ENCODE measurements at places on chromosomes 16 and 17. TPM values are rescaled to one million over a fixed set of nuclear protein-coding genes. Genes with fewer than 3 reads are reported as not detected.

DNA sequence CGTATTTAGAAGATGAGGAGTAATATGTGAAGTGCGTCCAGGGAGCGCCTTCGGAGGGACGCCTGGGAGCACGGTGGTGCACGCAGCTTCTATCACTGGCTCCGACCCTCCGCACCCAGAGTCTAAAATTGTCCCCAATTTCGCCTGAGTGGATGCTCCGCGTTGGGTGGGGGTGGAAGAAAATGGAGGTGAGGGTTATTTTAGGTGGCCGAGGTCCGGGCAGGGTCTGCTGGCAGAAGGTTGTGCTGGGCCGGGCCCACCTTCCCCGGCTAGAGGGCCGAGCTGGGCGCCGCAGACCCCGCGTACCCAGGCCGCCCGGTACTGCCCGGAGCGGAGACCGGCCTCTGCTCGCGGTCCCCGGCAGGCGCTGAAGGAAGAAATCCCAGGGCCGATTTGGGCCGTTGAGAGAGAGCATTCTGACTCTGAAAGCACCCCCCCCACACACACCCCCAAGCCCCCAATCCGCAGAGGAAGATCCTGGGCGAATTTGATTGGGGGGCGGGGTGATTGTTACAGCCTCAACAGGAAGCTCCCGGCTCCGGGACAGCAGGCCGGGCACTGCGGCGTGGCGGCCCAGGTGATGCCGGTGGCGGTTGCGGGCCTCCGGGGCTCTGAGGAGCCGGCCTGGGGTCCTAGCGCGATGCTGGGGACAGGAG lies 3.0 kb downstream of the BAHCC1 start:
- DNase-seq: peak; percentile 84

GRCh38 chr16:81437865-81438264 lies 6.7 kb upstream of the CMIP start:
- no peak for DNase-seq

GRCh38 chr17:352421-353212 lies at the start of gene RPH3AL:
RPH3AL (minus strand) TSS chr17:352807; CDS start chr17:327543, 25,264 bp downstream.
- DNase-seq: peak; percentile 71

- no peak for DNase-seq
These were observed 41.8 kb downstream of the TANGO6 start for GRCh38 chr16:68884861-68885720.

DNA sequence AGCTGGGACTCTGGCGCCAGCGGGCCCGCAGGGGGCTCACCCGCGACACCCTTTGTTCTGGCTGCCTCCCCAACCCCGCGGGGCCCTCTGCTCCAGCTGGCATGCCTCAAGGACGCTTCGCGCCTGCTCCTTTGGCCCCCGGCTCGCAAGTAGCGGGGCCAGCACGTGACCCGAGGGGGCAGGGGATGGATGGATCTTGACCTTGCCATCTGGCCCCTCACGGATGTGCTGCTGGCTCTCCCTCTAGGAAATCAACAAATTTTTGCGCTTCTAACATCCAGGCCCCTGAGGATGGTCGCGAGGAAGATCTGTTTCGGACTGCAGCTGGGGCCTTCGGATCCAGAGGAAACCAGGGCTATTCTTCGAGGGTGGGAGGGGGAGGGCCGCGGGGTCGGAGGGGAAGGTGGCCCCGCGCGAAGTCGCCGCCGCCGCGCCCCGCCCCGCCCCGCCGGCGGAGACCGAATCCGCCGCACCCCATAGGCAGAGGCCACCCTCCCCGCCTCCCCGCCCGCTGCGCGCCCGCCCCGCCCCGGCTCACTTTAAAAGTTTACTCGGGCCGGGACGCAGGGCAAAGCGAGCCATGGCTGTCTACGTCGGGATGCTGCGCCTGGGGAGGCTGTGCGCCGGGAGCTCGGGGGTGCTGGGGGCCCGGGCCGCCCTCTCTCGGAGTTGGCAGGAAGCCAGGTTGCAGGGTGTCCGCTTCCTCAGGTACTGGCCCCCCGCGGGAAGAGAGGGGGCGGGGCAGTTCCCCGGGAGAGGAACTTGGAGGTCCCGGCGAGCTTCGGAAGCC lies at the start of gene ACSF2:
TSS of gene ACSF2 (plus strand) at position 537 of the 790 bp plus-strand sequence. CDS start at position 581, 44 bp downstream.
- peak; percentile 92 for DNase-seq

- peak; percentile 83 for DNase-seq
These were observed at the start of gene HOXB13 for GRCh38 chr17:48728232-48729231. HOXB13 (minus strand) TSS chr17:48728750; CDS start chr17:48728593, 157 bp downstream.

DNA sequence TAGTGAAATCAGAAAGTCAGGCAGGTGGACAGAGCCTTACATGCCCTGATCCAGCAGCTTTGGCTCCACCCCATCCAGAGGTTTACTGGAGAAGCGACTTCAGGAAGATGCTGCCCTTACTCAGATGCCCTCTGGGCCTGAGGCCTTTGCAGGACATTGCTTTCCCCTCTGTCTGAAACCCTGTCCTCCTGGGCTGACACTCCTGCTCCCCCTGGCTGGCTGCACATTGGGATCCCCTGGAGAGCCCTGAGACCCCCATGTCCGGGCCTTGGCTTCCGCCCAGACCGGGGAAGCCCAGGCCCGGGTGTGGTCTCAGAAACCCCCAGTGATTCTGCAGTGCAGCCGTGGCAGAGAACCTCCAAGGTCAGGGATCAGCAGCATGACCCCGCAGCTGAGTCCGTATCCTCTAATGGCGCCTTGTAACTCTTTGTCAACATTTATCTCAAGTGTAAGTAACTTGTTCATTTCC lies 36.6 kb downstream of the BCO1 start:
- peak; percentile 30 for DNase-seq

DNA sequence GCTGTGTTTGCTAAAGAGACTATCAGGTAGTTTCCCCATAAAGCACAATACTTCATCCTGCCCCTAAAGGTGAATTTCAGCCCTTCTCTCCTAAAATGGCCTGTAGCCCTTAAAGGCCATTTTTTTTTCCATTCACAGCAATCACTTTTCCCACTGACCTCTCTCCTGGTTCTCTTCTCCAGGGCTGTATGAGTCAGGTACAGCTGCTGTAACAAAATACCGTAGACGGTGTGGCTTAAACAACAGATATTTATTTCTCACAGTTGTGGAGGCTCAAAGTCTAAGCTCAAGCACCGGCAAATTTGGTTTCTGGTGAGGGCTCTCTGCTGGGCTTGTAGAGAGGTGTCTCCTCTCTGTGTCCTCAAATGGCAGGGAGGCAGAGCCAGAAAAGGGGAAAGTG lies 44.7 kb downstream of the ZNF18 start:
- DNase-seq: no peak

DNA sequence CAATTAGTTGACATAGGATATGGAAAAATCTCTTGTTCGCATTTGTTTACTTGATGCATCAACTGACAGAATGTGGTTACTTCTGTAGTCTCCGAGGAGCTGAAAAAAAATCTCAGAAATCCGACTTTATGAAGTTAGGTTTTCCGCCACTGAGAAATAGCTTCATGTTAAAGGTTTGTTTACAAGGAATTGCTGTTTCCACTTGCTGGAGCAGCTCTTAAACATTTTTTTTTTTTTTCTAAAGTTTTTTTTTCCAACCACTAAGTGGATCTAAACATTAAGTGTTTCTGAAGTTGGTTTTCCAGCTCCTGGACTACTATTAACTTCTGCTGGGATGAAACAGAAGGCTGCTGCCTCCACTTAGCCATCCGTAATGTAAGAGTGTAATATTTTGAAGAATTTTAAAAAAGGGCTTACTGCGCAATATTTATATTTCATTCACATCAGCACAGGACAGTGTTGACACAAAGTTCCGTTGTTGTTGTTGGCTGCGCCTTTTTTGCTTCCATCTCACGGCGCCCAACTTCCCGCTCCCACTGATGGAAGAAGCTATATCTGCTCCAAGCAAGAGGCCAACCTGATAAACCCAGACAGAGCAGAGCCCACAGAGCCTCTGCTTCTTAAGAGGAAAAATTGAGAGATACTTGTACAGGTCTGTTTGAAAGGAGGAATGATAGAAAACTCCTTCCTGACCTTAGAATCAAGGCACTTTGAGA lies 167.7 kb upstream of the KCNJ16 start:
- no peak for DNase-seq

DNA sequence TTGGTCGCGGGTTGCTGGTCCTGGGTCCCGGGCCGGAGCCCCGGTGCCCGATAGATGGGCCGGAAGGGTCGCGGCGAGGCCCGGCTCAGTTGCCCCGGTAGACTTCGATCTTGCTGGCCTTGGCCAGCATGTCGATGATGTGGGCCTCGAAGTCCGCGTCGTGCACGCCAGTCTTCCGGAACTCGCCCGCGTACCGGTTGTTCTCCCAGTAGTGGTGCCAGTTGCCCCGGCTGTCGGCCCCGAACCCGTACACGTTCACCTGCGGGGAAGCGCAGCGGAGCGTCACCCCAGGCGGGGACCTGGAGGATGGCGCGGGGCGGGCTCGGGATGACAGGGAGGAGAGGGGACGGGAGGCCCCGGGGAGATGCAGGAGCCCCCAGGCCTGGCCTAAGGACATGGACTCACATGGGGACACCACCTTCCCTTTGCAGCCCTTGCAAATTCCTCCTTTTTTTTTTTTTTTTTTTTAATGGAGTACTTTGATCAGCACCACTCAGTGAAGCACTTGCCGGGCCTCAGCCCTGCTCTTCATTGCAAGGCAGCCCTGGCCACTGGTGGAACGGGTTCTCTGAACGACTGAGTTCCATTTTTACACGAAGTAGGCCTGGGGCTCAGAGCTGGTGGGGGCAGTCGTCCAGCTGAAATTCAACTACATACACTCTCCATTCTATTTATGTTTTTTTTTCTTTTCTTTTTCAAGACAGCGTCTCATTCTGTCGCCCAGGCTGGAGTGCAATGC lies 35.1 kb downstream of the DDX19A start:
- DNase-seq: no peak

DNA sequence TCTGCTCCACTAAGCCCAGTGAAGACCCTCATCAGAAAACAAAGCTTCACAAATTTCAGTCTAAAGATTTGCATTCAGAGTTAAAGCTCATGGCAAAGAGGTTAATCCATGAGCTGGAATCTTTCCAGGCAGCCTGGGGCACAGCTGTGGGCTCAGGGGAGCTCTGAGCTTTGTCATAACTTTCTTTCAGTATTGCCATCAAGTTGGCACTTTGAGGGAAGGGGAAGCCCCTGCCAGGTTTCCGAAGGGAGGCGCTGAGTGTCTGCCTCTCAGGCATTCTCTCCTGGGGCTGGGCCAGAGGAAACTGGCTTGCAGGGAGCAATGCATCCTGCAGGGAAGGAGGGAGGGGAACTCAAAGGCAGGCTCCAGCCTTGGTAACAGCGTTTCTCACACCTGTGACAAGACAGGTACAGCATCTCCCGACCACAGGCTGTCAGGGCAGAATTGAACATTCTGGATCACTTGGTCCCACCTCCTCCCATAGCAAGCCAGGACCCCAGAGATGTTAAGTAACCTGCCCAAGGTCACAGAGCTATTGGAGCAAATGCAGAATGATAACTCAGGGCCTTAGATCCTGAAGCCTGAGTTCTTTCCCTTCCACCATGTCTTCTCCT lies 3.9 kb downstream of the LPO start:
- DNase-seq: peak; percentile 73

GRCh38 chr17:81090361-81091136 lies 55.6 kb downstream of the BAIAP2 start:
- DNase-seq: peak; percentile 98

DNA sequence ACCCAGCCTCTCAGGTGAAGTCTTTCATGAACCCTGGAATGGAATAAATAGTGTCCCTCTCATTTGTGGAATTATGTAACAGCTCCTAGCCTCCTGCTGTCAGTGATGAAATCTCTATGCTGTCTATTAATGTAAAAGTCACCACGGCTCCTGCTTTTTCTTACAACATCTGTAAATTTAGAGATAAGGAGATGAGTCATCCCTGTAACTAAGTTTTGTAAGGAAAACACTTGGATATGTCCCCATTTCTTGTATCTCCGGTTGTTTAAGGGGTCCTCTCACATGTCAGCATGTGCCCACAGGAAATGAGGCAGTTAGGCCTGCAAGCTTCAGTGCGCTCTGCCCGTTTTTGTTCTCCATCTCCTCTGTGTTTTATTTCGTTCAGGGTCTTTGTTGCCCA lies 2.8 kb upstream of the NAT9 start:
- DNase-seq: no peak

DNA sequence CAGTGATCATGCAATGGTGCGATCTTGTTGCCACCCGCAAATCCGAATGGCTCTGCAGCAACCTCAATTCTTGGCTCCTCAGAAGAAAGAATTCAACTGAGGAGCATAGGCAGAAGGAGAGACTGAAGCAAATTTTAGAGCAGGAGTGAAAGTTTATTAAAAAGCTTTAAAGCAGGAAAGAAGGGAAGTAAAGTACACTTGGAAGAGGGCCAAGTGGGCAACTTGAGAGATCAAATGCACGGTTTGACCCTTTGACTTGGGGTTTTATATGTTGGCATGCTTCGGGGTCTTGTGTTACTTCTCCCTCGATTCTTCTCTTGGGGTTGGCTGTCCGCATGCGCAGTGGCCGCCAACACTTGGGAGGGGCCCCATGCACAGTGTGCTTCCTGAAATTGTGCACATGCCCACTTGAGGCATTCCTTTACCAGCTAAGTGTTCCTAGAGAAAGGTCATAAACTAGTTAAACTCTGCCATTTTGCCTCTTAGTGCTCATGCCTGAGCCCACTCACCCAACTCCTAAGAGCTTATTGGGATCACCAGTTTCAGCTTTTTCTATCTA lies 36.7 kb downstream of the ZNRF1 start:
- DNase-seq: no peak

DNA sequence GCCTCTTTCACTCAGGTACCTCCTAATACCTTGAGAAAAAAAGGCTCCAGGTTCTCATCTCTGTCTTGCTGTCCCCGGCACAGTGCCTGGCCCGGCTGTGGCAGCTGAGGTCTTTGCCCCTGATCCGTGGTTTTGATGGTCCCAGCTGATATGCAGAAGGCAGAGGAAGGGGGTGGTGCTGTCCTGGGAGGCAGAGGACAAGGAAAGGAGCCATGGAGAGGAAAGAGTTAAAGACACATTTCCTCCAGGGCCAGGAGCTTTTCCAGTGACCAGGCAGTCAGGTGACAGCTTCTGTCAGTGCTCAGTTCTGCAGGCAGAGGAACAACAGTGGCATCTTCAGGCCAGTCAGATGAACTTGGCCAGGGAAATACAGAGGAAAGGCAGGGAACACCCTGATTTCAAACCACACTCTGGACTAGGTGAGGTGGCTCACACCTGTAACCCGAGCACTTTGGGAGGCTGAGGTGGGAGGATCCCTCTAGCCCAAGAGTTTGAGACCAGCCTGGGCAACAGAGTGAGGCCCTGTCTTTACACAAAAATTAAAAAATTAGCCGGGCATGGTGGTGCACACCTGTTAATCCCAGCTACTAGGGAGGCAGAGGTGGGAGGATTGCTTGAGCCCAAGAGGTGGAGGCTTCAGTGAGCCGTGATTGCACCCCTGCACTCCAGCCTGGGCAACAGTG lies 3.3 kb upstream of the COG1 start:
- DNase-seq: peak; percentile 80

DNA sequence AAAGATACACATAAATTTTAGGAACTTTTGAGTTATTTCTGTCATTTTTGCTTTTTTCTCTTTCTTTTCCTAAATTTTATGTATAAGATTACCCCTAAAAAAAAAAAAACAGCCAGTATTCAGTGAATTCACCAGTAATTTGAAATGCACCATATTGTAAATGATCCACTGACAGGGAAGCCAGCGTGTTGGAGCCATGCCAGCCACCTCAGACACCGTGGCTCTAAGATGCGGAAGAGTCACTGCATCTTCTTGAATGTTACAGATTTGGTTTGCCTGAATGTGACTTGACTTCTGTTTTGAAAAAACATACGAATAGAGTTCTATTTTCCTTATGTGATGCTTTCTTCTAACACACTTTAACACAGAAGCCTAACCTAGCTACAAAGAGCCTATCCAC lies 37.4 kb downstream of the CLUAP1 start:
- DNase-seq: no peak

TMC7 gene
- total RNA-seq: 1.6 TPM

C17orf50 gene
- total RNA-seq: not detected

DNAI2 gene
- total RNA-seq: not detected

USP6 gene
- total RNA-seq: not detected

KIF2B gene
- not detected for total RNA-seq

LCAT gene
- 5.2 TPM for total RNA-seq
